ENCODE measurements at places on chromosomes 16 and 17.

GRCh38 chr17:15977894-15978293 lies 21.6 kb downstream of the ZSWIM7 start:
- DNase-seq: no peak

GRCh38 chr16:23584186-23585076 lies 11.7 kb downstream of the NDUFAB1 start:
- no peak for DNase-seq

- no peak for DNase-seq
Measured at GRCh38 chr16:79037521-79038373, 562.8 kb downstream of the MAF start.

DNA sequence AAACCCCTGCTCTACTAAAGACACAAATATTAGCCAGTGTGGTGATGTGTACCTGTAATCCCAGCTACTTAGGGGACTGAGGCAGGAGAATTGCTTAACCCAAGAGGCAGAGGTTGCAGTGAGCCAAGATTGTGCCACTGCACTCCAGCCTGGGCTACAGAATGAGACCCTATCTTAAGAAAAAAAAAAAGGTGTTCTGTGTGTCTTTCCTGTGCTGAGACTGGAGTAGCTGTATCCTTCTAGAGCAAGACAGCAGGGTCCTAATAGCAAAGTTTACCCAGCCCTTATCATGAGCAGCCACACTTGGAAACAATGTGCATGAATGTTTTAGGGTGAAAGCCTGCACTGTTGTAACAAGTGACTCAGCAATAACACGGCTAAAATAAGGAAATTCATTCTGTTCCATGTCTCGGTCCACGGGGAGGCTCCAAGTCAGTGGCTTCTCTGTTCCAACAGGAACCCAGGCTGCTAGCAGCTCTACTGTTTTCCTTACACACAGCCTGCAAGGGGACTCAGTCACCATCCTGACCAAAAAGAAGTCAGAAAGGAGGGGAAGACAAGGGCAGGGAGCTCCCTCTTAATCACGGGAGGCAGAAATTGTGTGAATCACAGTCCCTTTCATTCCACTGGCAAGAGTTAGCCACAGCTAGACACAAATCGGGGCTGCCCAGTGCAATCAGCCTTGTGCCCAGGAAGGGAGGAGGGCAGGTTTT lies 7.1 kb upstream of the SLC5A11 start:
- DNase-seq: peak; percentile 34

DNA sequence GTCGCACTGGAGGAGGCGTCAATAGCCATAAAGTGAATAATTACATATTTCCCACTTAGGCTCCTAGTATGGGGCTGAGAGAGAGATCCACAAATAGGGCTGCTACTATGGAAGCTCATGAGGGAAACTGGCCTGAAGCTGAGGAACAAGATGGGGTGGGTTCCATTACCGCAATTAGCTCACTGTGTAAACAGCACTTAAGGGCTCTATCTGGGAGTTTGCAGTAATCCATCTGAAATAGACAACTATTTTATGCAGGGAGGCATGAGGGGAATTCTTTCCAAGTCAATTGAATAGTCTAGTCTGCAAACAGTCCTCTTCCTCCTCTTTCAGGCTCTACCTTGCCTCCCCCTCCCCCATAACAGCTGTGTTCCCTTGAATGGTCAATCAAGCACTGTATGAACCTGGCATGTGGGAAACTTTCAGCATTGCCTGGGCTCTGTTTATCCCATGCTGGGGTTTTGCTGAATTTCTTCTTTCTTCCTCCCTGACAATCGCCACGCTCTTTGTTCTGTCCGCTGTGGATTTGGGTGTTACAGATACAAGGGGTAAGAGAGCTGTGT lies 56.1 kb upstream of the MAF start:
- DNase-seq: no peak

GRCh38 chr16:47134550-47134949 lies 9.2 kb downstream of the NETO2 start:
- DNase-seq: no peak

DNA sequence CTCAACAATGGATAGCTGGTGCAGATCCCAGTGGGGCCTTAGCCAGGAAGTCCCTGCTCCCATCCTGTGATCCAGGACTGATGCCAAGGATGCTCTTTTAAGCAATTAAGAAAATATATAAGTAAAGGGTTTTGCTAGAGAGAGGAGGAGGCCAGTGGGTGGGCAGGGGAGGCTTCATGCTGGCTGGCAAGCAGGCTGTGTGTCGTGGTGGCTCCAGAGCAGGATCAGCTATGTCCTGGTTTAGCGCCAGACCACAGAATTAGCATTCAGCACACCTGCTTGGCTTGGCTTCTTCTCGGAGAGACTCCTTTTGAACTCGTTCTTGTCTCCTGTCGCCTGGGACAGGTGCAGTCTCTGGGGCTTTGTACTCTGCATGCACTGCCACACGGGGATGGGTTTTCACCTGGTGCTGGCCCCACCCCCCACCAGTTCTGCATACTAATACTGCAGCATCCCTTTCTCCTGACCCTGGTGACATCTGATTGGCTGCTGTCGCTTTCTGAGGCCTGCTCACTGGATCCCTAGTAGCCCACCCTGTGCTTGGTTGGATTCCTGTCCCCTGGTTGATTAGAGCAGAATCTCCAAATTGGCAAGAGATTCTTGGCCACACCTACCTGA lies 66.1 kb downstream of the PLD6 start:
- no peak for DNase-seq

DNA sequence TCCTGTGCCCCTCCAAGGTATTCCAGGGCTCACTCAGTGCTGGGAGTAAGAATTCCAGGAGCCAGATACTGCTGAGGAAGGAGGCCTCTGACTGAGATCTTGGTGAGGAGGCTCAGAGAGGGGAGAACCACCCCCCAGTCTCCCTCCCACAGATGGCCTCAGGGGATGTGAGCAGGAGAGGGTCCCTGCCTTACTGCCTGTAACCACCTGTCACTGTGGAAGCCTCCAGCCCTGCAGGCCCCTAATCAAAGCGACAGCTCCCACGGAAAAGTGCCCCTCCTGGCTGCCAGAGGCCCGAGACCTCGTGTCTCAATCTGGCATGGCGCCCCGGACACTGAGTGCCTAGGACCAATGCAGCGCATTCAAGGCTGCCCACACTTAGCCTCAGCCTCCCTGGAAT lies 7.7 kb upstream of the C17orf113 start:
- no peak for DNase-seq

GRCh38 chr16:50761267-50761666 lies 19.4 kb downstream of the CYLD start:
- DNase-seq: no peak

GRCh38 chr17:1111599-1112443 lies 68.0 kb downstream of the ABR start:
- DNase-seq: no peak

- DNase-seq: no peak
Measured at GRCh38 chr17:76155988-76156661, 15.1 kb upstream of the FOXJ1 start.

- DNase-seq: no peak
Measured at GRCh38 chr17:19574956-19575355, 41.3 kb downstream of the SLC47A1 start.

GRCh38 chr17:21539146-21539545 lies 153.2 kb upstream of the KCNJ18 start:
- DNase-seq: no peak

GRCh38 chr17:47162013-47162622 lies 27.0 kb downstream of the CDC27 start:
- DNase-seq: no peak

Measured in AG09309 (cell line).